ENCODE measurements at places on chromosomes 3 and 15.
A peak's percentile ranks its signal among the peaks of the same experiment; 100 is the strongest.

DNA sequence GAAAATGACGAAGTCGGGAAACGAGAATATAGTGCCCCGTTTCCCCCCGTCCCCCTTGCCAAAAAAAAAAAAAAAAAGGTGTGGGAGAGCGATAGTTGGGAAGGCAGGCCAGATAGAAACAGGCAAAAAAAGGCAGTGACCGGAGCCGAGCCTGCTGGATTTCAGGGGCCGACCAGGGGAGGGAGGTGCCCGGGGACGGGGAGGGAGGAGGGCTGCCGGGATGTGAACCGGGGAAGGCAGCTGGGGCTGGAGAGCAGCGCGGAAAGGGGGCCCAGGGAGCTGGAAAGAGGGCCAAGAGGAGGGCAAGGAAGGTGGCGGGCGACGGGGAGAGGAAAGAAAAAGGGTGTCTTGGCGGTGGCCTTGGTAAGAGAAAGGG lies 837 bp downstream of the LRRN1 start:
- H3K27ac ChIP-seq: peak overlapping the region; percentile 97
- H3K4me1 ChIP-seq: peaks cover 31% of the 10 kb centered on the region
- peak overlapping the region; percentile 97 for H3K4me3 ChIP-seq
- no peaks in the 10 kb centered on the region for H3K36me3 ChIP-seq

DNA sequence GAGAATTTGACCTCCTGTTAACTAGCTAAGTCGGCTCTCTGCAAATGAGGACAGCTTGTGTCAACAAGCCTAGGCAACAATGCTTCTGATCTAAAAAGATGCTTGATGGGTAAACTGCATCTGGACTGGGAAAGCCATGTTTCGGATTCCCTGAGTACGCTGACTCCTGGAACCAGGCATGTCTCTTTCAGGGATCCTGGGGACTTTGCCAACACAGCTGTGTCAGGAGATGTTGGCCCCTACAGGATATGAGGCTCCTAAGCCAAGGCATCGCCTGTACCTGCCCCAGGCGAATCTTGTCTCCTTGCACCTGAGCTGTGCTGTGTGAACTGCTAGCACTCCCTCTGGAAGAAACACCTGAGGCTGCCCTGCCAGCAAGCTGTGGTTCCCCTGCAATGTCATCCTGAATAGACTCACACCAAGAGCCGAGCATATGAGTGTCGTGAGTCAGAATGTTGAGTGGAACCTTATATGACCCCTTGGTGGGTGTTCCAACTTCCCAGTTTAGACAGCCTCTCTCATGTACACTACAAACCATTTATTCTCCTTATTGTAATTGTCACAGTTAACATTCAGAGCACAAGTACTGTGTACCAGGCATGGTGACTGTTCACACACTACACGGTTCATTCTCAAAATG lies 17.0 kb downstream of the EOGT start:
- no peak overlapping the region for H3K27ac ChIP-seq
- H3K4me3 ChIP-seq: no peak overlapping the region
- H3K27me3 ChIP-seq: no peaks in the 10 kb centered on the region
- no peaks in the 10 kb centered on the region for H3K4me1 ChIP-seq
- H3K36me3 ChIP-seq: no peaks in the 10 kb centered on the region

- H3K27me3 ChIP-seq: peaks cover 12% of the 10 kb centered on the region
- H3K36me3 ChIP-seq: no peaks in the 10 kb centered on the region
- DNase-seq: no peak
- H3K4me1 ChIP-seq: no peaks in the 10 kb centered on the region
Measured at GRCh38 chr15:45089712-45090373, 24.1 kb downstream of the DUOX2 start.

DNA sequence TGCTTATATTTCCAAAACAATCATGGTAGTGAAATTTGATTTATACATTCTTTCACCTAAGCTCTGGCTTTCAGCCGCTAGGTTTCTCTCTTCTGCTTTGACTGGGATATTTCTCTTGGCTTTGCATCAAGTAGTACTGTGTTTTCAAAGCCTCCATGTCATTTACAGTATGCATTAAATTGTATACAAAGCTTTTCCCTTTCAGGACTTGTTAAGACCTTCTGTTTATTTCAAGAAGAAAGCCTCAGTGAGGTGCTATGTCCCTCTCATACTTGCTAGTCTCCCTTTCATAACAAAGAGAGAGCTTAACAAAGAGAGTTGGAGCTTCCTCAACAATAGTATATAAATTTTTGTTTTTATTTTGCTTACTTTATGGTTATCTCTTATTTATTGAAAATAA lies 84.2 kb upstream of the SLC25A26 start:
- H3K27me3 ChIP-seq: no peaks in the 10 kb centered on the region
- H3K4me3 ChIP-seq: no peak overlapping the region
- H3K36me3 ChIP-seq: no peaks in the 10 kb centered on the region
- H3K4me1 ChIP-seq: peaks cover 9% of the 10 kb centered on the region
- H3K27ac ChIP-seq: no peak overlapping the region

DNA sequence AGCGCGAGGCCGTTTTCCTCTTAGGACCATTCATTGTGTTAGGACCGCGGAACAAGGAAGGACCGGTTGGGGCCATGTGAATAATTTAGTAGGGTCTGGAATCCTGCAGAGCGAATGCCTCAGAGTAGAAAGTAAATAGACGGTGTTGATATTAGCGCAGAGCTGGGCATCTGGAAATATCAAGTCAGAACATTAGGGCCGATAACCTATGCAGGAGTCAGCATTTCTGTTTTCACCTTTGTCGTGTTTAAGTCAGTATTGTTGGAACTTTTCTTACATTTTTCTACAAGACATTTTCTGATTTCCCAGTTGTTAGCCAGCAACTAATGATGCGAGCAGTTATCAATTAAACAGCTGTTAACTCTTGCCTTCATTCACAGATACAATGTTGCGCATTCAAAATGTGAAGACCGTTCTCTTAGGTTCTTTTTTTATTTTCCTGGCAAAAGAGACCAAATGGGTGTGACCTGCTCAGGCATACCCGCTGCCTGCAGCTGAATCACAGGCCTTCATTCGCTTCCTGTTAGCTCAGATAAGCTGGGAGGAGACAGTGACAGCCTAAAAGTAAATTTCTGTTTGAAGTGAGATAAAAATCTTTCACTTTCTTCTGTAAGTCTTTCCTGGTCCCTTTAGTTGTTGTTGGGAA lies 966 bp upstream of the PKM start:
- DNase-seq: peak; percentile 41
- H3K36me3 ChIP-seq: no peaks in the 10 kb centered on the region
- H3K27me3 ChIP-seq: peaks cover 58% of the 10 kb centered on the region
- H3K4me1 ChIP-seq: peaks cover 32% of the 10 kb centered on the region
- peak overlapping the region; percentile 95 for H3K4me3 ChIP-seq

Data from neural progenitor cell (in vitro differentiated cells).